ENCODE measurements at places on chromosomes 5 and 9.

DNA sequence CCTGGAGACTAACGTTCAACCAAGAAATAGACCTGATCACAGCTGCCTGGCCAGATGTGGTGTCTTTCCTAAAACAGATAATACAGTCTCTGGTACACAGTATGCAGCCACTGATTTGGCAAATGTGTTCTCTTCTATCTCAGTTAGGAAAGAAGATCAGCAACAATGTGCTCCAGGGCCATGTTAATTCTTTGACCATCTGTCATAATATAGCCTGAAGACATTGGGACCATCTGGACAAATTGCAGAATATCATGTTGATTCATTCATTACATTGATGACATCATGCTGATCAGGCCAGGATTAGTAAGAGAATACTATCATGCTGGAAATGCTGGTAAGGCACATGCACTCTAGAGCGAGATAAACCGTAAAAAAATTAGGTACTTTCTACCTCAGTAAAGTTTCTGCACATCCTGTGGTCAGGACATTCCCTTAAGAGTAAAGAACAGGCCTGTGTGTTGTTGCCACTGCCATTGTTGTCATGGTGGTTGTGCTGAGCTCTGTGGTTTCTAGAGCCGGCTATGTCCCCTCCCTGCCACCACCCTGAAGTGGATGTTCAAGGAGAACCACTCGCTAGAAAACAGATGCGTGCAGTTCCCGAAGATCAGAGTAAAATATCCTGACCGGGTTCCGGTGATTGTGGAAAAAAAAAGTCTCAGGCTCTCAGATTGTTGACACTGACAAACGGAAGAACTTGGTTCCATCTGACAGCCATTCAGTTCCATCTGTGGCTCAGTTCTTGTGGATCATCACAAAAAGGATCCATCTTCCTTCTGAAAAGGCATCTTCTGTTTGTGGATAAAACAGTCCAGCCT lies 6.4 kb upstream of the JMY start:
- no peak for DNase-seq

- no peak for DNase-seq
These were observed 30.3 kb upstream of the STING1 start for GRCh38 chr5:139512786-139513390.

DNA sequence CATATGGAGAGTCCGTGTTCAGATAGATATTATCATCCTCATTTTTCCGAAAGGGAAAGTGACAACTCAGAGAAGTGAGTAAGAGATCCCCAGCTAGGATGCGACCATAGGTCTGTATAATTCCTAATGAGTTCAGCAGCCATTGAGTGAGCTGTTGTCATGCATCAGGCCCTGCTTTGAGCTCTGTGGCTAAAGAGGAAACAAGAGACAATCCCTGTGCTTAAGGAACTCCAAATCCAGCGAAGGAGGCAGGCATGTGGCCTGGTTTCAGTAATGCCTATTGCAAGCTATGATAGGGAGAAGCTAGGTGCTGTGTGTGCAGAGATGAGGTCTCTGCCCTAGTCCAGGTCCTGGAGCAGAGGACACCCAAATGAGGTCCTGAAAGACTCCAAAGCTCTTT lies 192.8 kb downstream of the ACTL7B start:
- DNase-seq: no peak

DNA sequence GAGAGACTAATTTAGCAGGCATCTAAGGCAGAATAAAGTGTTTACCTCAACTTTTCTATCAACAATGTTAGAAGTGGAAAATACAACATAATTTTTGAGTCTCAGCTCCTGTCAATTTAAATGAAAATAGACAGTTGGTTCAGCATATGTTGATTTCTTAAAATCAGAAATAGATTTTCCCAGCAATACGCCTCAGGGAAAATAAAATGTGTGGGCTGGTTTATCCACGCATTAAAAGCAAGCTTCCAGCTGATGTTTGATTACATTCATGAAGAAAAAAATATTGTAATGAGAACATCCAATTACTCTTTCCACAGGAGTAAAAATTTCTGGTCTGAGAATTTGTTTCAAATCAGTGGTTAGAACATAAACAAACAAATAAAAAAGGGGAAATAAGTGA lies 166.3 kb downstream of the PDE4D start:
- no peak for DNase-seq

DNA sequence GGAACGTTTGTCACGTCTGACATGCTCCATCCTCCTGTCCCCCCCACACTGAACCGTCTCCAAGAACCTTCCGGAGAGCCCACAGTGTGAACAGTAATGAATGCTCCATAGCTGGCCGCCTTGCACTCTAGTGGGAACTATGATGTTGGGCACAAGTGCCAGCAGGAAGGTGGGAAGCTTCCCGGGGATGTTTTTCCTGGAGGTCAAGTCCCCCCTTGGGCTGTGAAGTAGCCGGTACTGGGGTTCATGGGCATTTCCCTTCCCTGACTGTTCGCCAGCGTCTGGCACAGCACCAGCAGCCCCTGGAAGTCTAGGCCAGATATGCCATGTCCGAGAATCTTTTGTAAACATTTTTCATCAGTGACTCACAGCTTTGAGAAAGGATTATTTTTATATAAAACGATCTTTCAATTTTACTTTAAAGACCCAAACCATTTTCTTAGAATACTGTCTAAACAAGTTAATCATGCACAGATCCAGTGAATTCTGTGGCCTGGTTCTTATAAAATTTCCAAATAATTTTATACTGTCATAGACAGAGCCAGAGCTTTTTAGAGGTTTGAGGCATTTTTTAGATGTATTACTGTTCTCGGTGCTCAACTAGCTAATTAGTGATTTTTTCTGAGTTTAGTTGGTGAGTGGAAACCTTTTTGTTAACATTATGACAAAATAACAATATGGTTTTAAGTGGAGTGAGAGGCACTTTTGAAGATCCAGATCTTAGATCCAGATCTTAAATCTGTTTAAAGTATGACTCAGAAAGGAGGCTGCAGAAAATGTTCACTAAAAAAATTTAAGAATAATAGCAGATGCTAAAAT lies 11.6 kb downstream of the ABL1 start:
- DNase-seq: no peak

- no peak for DNase-seq
These were observed 315.5 kb upstream of the C9orf72 start for GRCh38 chr9:27888661-27889295.

GRCh38 chr9:116599342-116599884 lies 87.7 kb upstream of the TRIM32 start:
- DNase-seq: no peak

DNA sequence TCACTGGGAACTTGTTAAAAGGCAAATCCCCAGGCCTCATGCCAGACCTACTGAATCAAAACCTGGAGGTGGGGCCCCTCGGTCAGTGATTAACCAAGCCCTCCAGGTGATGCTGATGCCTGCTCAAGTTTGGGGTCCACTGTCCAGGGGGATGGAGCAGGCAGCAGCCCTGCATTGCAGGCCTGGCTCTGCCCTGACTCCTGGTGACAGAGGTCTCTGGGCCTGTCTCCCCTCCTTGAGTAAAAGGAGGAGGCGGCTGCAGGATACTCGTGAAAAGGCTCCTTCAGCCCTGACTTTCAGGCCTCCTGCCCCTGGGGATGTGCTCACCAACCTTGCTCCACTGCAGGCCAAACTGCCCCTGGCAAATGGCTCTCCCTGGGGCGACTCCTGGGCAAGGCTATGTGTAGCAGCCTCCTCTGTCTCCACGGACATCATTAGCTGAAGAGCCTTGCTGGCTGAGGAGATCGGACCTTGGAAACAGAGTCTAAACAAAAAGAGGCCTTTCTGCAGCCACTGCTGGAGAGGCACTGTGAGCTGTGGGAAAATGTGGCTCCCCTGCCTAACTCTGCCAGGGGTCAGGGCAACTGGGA lies 134.8 kb upstream of the ALDH1B1 start:
- no peak for DNase-seq

All from stimulated activated CD8-positive, alpha-beta memory T cell treated with anti-CD3 and anti-CD28 coated beads, Interleukin-4, amount 100 ng/mL, for 1 hour (primary cell).